ENCODE measurements at places on chromosomes 2 and 18. TPM values are rescaled to one million over a fixed set of nuclear protein-coding genes. Genes with fewer than 3 reads are reported as not detected.

EMILIN1 gene
- total RNA-seq: 3.5 TPM

MERTK gene
- 7.3 TPM for total RNA-seq

DNA sequence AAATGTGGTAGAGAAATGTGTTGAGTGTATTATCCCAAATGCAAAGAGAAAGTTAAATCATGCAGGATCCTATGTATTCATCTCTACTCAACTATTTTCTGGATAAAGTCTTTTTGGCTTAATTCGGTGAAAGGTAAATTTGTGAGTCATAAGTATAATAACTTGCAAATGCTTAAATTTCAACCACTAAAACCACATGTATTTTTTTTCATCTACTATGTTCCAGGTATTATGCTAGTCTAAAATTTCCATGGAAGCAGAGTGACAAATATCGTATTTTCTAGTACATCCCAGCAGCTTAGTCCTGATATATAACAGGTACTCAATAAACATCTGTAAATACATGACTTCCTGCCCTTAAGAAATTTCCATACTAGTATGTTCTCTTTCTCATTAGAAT lies 6.2 kb downstream of the ALS2 start:
- no peaks in the 10 kb centered on the region for H3K36me3 ChIP-seq
- no peaks in the 10 kb centered on the region for H3K27me3 ChIP-seq
- DNase-seq: no peak

- no peaks in the 10 kb centered on the region for H3K36me3 ChIP-seq
- H3K4me1 ChIP-seq: peaks cover 6% of the 10 kb centered on the region
These were observed 7.4 kb upstream of the SLC16A14 start for GRCh38 chr2:230075988-230076631.

- no peak overlapping the region for H3K4me3 ChIP-seq
- H3K4me1 ChIP-seq: no peaks in the 10 kb centered on the region
- no peak overlapping the region for H3K27ac ChIP-seq
These were observed 312.9 kb downstream of the NCKAP5 start for GRCh38 chr2:133255360-133255759.

NGEF gene
- total RNA-seq: 5.4 TPM
